ENCODE measurements at places on chromosomes 2 and 18.

DNA sequence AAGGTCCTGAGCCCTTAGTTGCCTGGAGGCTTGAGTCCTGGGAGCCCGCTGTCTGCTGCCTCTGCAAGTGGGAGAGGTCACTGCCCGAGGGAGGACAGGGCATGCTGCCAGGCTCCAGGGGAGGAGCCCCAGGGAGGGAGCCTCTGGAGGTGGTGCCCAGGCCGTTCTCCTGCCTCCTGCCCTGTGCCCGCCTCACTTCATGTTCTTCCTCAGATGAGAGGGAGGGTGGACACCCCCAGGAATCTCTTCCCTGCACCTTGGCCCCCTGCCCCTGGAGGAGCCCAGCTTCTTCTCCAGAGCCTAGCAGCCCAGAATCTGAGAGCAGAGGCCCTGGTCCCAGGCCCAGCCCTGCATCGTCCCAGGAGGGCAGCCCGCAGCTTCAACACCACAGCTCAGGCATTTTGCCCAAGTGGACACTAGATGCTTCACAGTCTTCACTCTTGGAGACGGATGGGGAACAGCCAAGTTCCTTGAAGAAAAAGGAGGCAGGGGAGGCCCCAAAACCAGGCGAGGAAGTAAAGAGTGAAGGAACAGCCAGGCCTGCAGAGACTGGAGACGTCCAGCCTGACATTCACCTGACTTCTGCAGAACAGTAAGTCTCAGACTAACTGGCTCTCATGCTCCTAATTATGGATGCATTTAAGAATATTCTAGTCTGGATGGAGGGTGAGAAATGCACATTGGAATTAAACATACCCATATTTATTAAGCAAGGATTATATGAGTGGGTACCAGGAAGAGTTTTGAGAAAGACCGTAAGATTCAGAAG is 12.1 kb downstream of the PSD4 start:
- no peak for DNase-seq

DNA sequence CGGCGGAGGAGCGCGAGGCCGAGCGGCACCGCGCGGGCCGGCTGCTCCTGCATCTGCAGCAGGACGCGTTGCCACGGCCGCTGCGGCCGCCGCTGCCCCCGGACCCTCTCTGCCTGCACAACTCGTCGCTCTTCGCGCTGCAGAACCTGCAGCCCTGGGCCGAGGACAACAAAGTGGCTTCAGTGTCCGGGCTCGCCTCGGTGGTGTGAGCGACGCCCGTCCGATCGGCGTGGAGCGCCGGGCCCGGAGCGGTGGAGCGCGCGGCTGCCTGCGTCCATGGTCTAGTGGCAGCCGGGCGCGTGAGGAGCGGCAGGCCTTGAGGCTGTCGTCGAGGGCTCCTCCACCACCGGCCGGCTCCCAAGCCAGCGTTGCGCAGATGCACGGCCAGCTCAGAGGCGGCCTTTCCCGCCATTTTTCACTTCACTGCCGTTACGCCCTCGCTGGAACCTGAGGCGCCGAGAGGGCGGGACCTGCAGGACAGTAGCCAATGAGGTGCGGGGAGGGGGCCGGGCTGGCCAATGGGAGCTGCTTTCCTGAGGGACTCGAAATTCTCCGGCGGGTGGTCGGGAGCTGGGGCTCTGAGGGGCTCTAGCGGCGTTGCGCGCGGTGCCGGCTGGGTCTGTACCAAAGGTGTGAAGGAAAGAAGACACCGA is 1.9 kb downstream of the TLX2 start:
- DNase-seq: peak; percentile 84

- DNase-seq: no peak
Observed at GRCh38 chr18:28081516-28081915, 95.4 kb downstream of the CDH2 start.

DNA sequence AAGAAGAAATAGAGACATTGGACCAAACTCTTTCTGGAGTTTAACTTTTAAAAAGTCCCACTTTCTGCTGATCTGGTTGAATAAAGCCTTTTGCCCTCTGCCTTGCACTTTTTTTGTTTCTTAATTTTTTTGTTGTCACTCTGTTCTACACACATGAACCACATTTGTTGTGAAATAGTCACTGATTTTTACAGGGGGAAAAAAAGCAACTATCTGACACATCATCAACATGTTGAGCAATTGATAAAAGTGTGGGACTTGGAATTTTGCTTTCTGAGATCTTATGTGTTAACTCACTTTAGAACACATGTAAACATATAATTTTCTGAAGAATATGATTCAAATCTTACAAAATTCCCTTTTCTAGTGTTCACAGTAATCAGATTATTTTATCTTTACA is 414.8 kb upstream of the FIGN start:
- DNase-seq: no peak

- no peak for DNase-seq
Observed at GRCh38 chr2:119206201-119206600, 17.4 kb upstream of the STEAP3 start.

GRCh38 chr2:64711252-64711800 is 57.6 kb upstream of the SERTAD2 start:
- no peak for DNase-seq

DNA sequence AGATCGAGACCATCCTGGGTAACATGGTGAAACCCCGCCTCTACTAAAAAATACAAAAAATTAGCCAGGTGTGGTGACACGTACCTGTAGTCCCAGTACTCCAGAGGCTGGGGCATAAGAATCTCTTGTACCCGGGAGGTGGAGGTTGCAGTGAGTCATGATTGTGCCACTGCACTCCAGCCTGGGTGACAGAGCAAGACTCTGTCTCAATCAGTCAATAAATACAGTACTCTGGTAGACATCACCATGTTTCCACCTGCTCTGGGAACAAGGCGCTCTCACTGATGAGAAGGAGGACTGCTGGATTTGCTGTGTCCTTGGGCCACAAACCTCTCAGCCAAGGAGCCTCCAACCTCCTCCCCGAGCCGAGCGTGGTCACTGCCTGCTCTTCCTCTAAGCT is 154.2 kb upstream of the ZNF236 start:
- DNase-seq: no peak

- DNase-seq: no peak
Observed at GRCh38 chr2:120269076-120269744, 16.6 kb downstream of the RALB start.

DNA sequence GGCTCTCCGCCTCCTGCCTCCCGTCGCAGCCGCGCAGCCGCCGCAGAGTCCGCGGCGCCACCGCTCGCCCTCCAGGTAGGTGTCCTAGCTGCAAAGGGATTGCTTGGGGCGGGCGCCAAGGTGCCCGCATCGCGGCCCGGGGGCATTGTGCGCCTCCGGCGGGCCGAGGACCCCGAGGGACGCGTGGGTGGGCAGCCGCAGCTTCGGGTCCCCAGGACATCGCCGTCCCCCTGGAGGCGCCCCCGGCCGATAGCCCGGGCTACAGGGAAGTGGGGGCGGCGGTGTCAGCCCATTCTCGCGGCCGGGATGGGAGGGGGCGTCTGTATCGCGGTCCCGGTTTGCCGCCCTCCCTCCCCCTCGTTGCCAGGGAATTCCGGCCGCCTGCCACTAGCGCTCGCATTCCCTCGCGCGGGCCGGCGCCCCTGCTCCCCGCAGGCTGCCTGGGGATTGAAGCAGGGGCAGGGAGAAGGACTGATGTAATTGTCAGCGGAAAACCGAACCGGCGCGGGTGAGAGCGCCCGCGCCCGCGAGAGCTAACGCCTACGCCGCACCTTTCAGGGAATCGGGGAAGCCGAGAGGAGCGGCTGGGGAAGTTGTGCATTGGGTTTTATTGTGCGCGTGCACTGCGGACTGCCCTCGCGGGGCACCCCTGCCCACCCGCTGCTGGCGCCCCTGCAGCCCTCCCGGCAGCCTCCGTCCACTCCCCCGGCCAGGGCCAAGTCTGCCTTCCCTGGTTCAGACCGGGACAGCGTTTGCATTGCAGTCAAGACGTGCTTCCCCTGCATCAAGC is 483 bp downstream of the OSBPL6 start:
- peak; percentile 24 for DNase-seq

GRCh38 chr2:120892967-120893667 is 157.4 kb downstream of the GLI2 start:
- no peak for DNase-seq

GRCh38 chr2:194103941-194104659 is 1552.9 kb upstream of the SLC39A10 start:
- DNase-seq: no peak

GRCh38 chr2:158726911-158727592 is 68.1 kb upstream of the DAPL1 start:
- DNase-seq: no peak

DNA sequence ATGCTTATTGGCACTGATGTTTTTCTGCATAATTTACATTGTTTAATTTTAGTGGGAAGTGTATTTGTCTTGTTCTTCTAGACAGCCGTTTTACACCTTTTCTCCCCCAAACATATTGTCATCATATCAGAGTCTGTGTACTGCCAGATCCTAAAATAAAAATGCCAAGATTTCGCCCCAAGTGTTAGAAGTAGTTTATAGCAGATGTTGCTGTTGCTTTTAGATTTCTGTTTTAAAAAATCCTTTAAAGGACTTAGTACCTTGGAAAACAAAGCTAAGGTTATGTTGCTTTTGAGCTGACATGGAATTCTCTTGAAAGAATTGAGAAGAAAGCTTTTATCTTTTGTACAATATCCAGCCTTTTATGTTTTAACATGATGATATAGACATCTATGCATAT is 36.0 kb downstream of the NAB1 start:
- DNase-seq: no peak

DNA sequence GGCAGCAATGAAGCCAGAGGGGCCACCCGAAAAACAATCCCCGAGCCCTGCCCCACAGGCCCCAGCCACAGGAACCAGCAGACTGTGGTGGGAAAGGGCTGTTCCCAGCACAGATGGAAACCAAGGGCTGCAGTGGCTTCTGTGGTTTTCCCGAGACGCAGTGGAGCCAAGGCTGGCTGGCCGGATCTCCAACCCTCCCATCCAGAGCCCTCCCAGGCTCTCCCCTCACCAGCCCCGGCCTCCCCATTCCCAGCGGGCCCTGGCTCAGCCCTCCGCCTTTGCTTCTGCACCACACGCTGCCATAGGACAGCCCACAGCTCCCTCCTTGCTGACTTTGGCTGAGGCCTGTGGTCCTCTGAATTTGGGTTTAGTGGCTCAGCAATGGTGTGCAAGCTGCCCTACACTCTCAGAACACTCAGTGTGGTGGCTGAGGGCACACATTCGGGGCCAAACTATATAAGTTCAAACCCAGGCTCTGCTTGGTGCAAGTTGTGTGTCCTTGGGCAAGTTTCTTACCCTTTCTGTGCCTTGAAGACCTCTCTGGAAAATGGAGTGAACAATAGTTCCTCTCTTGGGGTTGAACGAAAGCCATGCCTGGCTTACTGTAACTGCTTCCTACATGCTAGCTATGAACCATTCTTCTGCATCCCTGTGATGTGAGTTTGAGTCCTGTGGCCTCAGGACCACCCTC is 200.1 kb downstream of the SMAD7 start:
- DNase-seq: no peak

- DNase-seq: no peak
Observed at GRCh38 chr2:156343096-156343939, 10.8 kb upstream of the NR4A2 start.

DNA sequence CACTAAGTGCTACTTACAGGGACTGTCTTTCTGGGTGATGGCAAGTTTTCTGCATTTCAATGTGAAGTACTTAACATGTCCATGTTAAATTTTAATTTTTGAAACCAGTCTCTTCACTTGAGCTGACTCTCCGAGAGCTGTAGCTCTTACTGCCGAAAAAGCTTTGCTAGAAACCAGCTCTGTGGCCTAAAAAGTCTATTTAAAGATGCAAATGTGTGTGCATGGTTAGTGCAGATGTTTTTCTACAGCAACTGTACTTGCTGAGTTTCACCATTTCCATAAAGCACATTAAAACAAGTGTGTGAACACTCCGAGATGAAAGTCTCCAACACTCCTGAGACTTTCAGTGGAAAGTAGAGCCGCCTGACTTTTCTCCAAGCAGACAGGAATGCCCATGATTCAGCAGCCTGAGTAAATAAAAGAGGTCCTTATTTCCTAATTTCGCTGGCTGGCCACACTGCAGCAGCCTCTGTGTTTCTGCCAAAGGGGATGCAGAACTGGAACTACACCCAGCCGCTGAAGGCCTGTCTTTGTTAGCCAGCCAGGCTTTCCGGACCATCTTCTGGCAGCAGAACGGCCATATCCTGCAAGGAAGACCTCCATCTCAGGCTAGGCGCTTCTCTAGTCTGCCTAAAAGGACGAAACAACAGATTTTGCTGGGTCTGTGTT is 121.2 kb downstream of the ZNF521 start:
- DNase-seq: no peak

- DNase-seq: no peak
Observed at GRCh38 chr2:216287251-216287650, 85.0 kb downstream of the MARCHF4 start.

DNA sequence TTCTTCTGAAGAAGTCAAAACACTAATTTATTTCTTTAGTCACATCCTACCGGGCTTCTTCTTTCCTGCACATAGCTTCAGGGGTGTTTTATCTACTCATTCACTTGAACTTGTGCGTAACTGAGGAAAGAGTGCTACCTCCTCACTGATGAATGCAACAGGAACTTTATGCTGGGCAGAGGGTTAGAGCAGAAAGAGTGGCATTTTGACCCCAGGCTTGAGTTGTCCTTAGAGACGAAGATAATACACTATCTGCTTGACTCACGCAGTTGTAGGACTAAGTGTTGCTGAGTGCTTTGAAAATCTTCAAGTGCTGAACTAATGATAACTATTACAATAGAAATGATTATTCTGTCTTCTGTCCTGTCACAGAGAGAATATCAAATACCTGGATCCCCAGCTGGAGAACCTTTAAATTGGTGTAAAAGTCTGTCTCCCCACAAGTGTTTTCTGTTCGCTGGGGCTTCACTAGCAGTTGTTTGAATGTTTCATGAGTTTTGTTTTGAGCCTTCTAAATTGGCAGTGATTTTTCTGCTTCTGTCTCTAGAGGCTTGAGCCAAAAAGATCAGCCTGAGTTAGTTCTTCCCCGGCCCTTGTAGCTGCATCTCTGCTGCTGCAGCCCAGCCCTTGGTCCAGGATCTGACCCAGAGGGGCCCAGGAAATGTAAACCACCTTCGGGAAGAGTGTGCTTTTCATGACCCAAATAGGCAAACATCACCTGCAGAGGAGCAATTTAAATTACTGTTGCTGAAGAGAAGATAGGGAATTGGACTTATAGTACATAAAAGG is 86.3 kb upstream of the LGALSL start:
- DNase-seq: no peak

DNA sequence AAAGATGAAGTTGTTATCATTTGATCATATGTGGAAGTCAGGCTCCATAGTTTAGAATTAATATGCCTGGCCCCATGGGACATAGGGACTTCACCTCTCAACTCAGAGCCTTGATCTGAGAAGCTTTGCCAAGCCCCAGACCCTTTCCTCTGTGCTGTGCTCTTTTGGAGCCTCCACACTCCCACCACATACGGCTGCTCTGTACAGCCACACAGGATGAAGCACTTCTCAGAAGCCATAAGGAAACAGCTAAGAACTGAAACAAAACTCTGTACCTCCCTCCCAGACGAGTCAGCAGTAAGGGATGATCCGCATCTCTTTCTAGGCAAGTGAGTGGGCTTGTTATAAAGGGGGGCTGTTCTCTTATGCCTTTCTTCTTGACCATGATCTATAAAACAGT is 66.5 kb downstream of the CAB39 start:
- peak; percentile 35 for DNase-seq

- peak; percentile 15 for DNase-seq
Observed at GRCh38 chr2:10477443-10478297, 29.5 kb upstream of the ODC1 start.

GRCh38 chr18:6370886-6371635 is 43.6 kb downstream of the L3MBTL4 start:
- DNase-seq: no peak

GRCh38 chr2:237408335-237409000 is 5.5 kb downstream of the COL6A3 start:
- DNase-seq: no peak

All from stimulated activated naive CD8-positive, alpha-beta T cell treated with anti-CD3 and anti-CD28 coated beads, Interleukin-15, amount 100 ng/mL, for 72 hours (primary cell).